GM23248 (cell line): ENCODE measurements at places on chromosomes 4 and X. TPM values are rescaled to one million over a fixed set of nuclear protein-coding genes. Genes with fewer than 3 reads are reported as not detected.

GRCh38 chrX:44451056-44451455 lies 91.6 kb downstream of the FUNDC1 start:
- no peak for DNase-seq

SPANXA1 gene
- total RNA-seq: not detected in 2 replicates

DNA sequence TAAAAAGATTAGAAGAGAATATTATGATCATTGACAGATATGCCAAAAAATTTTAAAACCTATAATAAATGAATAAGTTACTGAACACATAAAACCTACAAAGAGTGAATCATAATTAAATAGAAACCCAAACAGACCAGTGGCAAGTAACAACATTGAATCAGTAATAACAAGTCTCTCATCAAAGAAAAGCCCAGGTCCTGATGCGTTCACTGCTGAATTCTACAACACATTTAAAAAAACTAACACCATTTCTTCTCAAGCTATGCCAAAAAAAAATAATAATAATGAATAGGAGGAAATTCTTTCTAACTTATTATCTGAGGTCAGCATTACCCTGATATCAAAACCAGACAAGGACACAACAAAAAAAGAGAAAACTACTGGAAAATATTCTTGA lies 30.6 kb downstream of the ACTRT1 start:
- DNase-seq: no peak

DNA sequence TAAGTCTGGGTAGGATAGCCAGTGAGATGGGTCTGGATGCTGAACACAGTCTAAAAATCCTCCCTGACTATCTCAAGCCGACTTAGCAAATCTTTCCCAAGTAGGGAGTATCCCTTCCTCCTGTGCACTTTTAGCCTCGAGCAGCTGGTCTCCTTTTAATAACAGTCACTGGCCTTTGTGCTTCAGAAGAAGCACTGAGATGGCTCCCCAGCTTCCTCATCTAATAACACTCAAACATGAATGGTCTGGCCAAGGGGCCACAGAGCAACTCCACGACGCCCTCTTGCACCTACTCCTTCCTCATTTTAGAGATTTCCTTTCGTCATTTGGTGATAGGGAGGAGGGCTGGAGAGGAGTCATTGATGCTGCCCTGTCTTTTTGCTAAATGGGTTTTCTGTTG lies 78.8 kb upstream of the TMEM150C start:
- DNase-seq: no peak

PLP1 gene
- 0.22 and 0.76 TPM in 2 replicates for total RNA-seq

GRCh38 chr4:115119804-115120352 lies 6.5 kb upstream of the NDST4 start:
- DNase-seq: peak; percentile 15

DNA sequence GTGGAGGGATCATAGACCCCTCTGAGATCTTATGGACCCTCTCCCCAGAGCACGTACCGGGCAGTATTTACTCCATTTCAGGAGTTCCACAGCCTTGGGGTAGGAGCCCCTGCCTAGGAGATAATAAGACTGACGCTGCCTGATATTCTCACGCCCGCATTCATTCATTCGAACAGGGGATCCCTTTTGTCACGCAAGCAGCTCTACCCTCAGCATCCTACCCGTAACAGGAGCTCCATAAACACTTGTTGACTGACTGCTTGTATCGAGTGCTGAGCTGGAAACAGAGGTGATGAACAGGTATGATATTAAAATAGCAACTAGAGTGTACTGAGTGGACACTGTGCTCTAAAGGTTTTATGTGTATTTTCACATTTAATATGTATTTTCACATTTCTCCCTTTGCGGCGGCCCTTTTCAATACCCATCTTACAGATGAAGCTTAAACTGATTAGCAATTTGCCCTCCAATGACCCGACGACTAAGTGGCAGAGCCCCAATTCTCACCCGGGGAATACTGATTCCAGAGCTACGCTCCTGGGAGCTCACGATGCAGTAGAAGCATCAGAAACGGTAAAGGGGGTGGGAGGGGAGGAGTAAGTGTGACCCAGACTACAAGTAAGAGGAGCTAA lies 888 bp downstream of the RAB28 start:
- DNase-seq: peak; percentile 62

- DNase-seq: no peak
Observed at GRCh38 chrX:151176231-151176750, at the start of gene GPR50. TSS of gene GPR50 (plus strand) at chrX:151176584. CDS start at chrX:151176722, 138 bp downstream.

GRCh38 chrX:13752646-13753045 lies 18.1 kb downstream of the OFD1 start:
- no peak for DNase-seq

DNA sequence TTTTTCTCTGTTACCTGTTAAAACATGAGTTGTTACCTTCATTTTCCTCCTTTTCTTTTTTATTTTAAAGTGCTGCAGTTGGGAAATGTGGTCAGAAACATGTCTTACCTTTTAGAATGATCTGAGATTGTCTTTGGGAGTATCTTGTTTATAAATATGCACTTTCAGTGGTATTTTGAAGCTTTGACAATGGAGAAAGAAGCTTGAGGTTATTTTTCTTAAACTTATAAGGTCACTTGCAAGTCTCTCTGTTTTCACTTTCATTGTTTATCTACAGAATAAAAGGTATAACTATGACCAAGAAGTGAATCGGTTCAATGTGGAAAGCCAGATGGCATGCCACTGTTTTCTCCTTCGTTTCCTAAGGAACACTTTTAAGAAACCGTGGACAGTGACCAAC lies 167.5 kb upstream of the SLC7A11 start:
- no peak for DNase-seq

DNA sequence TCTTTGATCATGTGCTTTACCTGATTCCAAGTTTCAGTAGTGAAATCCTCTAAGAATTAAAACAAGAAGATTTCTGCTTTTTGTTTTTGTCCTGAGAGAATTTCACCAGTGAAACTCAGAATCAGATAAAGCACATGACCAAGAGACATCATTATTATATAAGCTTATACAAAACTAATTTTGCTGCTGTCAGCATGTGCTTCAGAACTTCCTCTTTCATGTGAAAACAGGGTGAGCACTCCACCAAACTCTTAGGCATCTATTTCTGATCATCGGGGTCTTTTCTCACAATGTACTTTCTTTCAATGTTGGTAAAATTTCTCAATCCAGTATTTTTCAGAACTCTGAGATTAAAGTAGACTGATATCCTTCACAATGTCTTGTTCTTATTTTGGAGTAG lies 152.1 kb downstream of the SLC39A8 start:
- no peak for DNase-seq

MSX1 gene
- total RNA-seq: 26.1 and 32.1 TPM in 2 replicates

- no peak for DNase-seq
Observed at GRCh38 chr4:152971053-152971452, 34.9 kb downstream of the FHDC1 start.

DNA sequence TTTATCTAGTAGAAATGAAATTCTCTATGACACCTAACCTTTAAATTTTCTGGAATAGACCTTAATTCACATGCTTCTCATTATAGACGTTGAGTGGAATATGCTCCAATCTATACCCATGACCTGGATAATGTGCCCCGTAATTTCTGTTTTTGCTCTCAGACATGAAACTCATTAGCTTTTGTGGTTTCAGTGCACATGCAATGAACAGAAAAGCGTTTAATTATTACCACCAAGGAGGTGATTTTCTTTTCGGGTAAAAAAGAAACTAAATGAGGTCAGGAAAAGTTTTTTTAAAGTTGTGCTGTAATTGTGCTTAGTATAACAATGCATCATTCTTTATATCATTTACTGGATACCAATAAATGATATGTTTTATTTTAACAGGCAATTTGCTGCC lies 1703.9 kb upstream of the TENM3 start:
- DNase-seq: no peak

DNA sequence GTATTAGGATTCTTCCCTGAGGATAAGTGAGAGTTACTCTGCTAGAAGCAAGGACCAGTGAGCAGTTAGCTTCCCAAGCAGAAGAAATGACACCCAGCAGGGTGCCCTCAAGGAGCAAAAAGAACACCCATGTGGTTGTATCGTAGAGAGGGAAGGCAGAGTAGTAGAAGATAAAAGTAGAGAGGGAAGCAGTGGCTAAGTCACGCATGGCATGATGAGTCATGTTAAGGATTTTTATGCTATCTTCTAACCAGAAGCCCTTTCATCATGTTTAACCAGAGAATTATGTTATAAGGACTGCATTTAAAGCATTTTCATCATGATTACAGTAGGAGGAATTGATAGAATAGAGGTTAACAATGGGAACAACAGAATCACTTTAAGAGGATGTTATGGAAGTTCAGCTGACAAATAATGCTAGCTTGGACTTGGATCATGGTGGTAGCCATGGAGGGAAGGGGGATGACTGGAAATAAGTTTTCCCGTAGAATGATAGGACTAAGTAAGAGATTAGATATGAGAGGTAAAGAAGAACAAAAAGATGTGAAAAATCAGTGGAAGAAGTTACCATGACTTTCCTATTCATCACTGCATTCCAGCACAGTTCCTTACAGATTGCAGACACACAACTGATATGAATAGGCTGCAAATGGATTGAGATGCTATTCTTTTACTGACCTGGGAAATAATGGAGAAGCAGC lies 383.5 kb upstream of the INTU start:
- DNase-seq: peak; percentile 65

SAGE1 gene
- not detected in 2 replicates for total RNA-seq

SLC25A43 gene
- 41.1 and 53.4 TPM in 2 replicates for total RNA-seq

- DNase-seq: no peak
Observed at GRCh38 chrX:16394290-16394689, 227.0 kb downstream of the MAGEB17 start.

SMARCA1 gene
- 36.9 and 40.7 TPM in 2 replicates for total RNA-seq

GRCh38 chrX:125132274-125132673 lies 187.4 kb upstream of the TEX13C start:
- peak; percentile 15 for DNase-seq

GRCh38 chr4:26238778-26239679 lies 81.8 kb upstream of the RBPJ start:
- peak; percentile 60 for DNase-seq

GRCh38 chr4:24965627-24966026 lies 52.8 kb upstream of the CCDC149 start:
- no peak for DNase-seq

PABPC5 gene
- total RNA-seq: 3.8 and 5.3 TPM in 2 replicates

ATG4A gene
- total RNA-seq: 6.3 and 8.2 TPM in 2 replicates

GRCh38 chr4:76407440-76408119 lies 13.4 kb downstream of the CCDC158 start:
- DNase-seq: no peak

DNA sequence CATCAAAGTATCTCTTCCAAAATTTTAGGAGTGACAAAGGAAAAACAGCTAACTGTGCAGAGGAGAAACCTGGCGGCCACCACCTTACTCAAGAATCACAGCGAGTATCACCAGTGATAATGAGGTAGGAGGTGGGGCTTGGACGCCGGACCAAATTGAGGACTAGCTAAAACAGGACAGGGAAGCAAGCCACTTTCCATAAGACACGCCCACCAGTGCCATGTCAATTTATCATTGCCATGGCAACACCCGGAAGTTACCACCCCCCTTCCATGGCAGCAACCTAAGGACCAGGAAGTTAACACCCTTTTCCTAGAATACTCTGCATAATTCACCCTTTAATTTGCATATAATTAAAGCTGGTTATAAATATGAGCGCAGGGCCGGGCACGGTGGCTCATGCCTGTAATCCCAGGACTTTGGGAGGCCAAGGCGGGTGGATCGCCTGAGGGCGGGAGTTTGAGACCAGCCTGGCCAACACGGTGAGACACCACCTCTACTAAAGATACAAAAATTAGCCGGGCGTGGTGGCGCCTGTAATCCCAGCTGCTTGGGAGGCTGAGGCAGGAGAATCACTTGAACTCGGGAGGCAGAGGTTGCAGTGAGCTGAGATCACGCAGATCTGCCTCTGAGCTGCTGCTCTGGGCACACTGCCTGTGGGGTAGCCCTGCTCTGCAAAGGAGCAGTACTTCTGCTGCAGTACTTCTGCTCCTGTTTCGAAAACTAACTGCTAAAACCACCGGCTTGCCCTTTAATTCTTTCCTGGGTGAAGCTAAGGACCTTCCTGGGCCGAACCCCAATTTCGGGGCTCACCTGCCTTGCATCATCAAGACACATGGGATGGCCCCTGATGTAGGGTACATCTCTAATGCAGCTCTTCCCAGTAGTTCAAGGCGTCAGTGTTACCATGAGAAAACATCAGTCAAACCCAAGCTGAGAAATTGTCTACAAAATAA lies 116.7 kb downstream of the HMX1 start:
- DNase-seq: no peak

SUPT20HL2 gene
- not detected in 2 replicates for total RNA-seq

DNA sequence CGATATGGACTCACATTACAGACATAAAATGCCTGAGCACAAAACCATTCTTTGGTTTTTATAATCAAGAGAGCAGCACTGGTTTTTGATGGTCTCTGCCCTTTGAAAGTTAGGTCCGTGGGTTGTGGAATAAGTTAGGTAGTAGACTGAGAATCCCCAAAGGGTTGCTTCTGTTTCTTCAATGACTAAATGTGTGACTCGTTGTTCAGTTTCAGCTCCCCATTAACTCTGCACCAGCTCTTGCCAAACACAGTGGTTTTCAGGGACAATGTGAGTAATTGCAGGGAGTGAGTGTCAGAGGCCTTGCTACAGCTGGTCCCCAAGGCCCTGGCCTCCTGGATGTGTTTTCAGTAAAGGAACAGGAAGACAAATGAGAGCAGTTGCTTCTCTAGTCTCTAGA lies 24.8 kb downstream of the SMIM20 start:
- peak; percentile 94 for DNase-seq

TCEAL2 gene
- not detected in 2 replicates for total RNA-seq

DNA sequence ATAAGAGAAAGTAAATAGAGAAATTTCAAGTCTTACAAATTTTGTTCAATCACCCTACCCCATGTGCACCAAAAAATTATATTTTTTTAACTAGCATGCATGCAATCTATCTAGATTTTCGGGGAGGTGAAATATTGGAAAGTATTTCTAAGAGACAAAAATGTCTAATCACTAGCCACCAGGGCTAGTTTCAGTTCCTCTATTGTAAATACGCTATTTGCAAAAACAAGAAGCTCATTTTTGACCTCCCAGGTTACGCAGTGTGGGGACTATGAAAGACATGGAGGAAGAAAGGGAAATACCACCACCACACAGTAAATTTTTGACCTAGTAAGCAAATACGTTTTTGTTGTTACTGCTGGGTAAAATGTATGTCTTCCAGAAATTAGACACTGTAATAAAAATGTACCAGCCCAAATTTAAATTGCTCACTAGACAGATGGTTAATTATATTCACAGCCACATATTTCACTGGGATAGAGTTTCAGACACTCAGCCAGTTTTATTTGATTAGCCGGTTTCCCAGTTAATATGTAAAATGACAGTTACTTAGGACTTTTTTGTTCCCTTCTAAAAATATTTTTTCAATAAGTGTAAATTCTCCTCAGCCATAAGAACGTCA lies 2.2 kb downstream of the NEXMIF start:
- DNase-seq: no peak

GRCh38 chr4:173152104-173152503 lies 16.5 kb upstream of the GALNT7 start:
- no peak for DNase-seq

DNA sequence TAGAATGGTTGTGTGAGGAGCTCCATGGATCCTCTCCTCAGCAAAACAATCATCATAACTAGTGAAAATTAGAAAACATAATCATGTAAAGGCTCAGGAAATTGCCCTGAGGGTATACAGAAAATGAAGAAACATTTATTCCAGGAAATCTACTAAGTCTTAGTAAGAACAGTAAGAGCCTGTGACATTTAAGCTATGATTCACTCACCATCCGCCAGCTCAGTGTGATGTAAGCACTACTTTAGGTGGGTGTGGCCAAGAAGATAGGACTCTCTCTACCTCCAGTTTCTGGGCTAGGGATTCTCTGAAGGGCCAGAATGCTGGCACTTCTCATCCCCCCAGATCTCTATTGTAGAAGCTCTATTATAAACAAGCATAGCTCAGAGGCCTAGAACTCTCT lies 147.5 kb downstream of the DLG3 start:
- DNase-seq: peak; percentile 84

GRCh38 chr4:86367577-86367976 lies 7.7 kb upstream of the MAPK10 start:
- peak; percentile 58 for DNase-seq

STK32B gene
- total RNA-seq: 6.1 and 6.4 TPM in 2 replicates
